ENCODE measurements at places on chromosomes 13 and 19.

DNA sequence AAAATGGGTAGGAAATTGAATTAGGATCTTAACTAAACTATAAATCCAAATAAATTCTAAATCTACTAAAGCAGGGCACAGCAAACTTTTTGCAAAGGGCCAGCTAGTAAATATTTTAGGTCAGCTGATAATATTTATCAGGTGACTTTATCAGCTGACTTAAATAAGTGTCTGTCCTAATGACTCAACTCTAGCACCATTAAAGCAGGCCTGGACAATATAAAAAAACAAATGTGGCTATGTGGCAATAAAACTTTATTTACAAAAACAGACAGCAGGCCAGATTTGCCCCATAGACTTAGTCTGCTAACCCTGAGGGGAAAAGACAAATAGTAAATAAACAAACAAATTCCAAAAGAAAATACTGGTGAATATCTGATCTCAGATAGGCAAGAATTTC lies 27.7 kb upstream of the DOCK9 start:
- DNase-seq: no peak

GRCh38 chr13:112959701-112960542 lies 9.1 kb upstream of the MCF2L start:
- no peak for DNase-seq

GRCh38 chr13:51925865-51926527 lies 64.2 kb downstream of the CCDC70 start:
- DNase-seq: no peak

DNA sequence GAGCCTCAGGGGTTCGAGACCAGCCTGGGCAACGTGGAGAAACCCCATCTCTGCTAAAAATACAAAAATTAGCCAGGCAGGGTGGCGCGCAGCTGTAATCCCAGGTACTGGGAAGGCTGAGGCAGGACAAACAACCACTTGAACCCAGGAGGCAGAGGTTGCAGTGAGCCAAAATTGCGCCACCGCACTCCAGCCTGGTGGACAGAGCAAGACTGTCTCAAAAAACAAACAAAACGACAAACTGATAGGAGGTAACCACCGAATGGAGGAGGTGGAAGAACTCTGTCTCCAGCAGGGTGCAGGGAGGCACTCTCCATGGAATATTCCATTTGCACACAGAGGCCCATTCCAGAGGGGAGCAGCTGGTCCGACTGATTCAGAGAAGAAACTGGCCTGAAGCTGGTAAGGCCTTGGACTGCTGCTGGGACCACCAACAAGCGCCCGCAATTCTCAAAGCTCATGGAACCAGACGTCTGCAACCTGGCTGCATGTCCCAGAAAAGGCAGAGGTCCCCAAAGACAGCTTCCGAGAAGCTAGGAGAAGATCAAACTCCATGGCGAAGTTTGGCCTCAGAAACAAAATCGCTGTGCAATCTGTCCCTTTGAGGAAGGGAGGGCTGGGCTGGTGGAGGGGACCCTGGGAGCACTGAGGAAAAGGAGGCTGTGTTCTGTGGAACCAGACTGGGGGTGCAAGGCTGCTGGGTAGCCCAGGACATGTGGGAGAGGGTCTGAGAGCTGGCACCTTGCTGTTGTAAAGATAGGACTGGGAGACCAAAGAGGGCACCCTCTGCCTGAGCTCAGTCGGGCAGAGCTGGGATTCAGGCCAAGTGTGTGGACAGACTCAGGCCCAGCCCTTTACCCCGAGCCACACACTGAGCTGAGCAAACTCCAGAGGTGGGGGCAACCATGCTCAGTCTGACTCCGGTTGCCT lies 35.2 kb downstream of the SLC25A42 start:
- DNase-seq: no peak

- no peak for DNase-seq
Observed at GRCh38 chr19:54317965-54318240, 4.9 kb upstream of the LILRA5 start.
